ENCODE measurements at places on chromosomes 16 and 17.

DNA sequence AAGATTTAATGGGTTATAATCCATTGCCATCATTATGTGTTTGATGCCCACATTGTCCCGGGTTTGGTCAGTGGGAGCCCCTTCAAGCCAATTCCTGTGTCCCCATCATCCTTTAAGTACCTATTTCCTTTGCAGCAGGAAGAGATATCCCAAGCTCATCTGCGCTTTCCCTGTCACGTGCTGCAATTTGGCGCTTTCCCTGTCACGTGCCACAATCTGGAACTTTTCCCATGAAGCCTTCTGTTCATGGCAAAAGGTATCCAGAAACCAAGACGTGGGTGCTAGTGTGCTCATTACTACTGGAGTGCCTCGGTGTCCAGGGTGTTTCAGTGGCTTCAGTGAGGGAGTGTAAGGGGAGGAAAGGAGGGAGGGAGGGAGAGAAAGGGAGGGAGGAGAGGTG is 168.5 kb downstream of the NPIPB11 start:
- no peak for DNase-seq

DNA sequence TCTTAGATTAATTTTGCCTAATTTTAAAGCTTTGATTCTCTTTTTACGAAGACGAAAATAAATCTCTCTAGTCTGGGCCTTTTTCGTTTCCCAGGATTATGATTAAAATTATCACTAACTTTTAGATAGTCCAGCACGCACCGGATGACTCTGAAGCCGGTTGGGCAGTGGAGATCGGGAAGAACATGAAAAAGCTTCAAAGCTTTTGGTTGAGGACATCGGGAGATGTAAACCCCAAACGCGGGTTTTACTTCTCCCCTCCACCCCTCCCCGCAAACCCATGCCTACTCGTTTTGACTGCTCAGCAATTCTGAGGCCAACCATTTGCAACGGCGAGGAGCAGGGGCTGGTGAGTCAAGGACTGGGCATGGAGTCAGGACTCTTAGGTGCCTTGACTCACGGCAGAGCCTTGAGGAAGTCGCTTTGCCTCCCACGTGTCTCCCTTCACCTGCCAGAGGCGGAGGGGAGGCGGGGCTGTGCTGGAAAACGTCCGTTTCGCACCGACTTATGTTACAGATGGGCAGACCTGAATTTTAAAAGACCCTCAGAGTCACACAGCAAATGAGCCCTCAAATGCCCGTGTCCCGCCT is 989 bp upstream of the DUSP14 start:
- peak; percentile 57 for DNase-seq

- no peak for DNase-seq
These were observed 742 bp upstream of the SLC9A5 start for GRCh38 chr16:67248073-67248400.

DNA sequence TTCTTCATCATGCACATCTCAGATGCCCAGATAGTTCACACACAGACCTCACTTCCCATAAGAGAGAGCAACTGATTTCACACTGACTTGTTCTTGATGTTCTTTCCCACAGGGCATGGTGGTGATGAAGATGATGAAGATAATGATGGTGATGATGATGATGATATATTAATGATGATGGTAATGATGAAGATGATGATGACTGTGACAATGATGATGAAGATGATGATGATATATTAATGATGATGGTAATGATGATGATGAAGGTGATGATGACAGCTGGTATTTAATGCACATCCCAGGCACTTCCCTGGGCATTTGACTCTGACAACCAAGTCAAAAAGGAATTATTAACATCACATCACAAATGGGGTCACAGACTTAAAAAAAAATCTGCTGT is 225.2 kb downstream of the MAF start:
- no peak for DNase-seq

DNA sequence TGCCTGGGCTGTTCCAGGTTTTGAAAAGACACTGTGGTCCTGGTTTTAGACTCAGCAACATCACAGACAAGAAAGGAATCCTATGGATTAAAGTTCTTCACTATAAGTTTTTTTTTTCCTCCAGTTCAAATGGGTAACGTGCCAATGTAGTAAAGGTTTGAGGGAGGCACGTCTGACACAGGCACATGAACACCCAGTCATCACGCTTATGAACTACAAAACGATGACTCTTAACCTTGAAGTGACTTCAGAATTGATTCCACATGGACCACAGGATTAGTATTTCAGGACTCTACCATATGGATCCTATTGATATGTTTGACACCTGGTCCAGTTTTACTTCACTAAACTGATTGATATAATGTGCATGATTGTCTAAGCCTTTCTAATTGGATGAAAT is 2.3 kb downstream of the PRMT7 start:
- no peak for DNase-seq

DNA sequence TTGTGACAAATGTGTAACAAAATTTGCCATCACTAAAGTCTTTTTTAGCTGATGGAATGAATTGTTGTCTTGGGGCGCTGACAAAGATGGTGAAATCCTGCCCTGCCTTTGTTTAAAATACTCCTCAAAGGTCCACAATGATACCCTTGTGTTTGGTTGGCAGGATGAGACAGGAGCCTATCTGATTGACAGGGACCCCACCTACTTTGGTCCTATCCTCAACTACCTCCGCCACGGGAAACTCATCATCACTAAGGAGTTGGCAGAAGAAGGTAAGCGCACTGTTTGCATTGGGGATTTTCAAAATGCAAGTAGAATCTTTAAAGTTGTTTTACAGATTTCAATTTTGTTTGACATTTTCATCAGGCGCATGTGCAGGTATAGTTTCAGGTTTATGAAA is 2.0 kb downstream of the KCTD2 start:
- no peak for DNase-seq

DNA sequence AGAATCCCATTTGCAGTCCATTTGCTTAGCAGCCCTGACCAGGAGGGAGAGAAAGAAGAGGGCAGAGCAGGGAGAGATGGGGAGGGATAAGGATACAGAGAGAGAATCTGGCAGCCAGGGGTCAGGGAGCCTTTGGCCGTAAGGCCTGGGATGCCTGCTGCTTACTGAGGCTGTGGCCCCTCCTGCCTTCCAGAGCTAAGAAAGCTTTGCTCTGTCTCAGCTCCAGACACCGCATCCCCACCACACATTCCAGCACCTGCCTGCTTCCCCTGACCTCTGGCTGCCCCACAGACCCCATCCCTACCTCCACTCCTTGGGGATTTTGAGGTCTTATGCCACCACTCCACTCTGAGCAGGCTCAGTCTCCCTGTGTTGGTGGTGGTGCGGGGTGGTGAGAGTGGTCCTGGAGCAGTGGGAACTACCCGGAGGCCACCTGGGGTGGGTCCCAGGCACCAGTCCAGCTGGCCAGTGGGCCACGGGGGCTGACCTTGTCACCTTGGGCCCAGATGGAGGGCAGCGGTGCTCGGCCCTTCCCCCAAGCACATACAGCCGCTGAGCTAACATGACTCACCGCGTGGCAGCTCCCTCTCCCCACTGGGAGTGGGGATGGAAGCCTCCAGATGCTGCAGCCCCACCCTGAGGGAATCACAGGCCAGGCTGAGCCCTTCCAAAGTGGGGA is 58.3 kb downstream of the RAI1 start:
- DNase-seq: no peak

DNA sequence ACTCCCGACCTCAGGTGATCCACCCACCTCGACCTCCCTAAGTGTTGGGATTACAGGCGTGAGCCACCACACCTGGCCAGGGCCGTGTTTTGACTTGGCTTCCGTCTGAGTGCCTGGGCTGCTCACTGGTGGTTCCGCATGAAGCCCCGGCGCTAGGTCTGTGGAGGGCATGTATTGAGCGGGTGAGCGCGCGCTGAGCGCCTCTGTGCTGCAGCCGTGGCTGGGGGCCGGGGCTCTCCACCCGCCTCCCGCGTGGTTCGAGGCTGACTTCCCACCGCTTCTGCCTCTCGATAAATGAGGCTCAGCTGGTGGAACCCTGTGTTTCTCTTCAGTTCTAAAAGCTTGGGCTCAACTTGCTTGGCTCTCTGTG is 38.9 kb upstream of the ATP2A3 start:
- no peak for DNase-seq

DNA sequence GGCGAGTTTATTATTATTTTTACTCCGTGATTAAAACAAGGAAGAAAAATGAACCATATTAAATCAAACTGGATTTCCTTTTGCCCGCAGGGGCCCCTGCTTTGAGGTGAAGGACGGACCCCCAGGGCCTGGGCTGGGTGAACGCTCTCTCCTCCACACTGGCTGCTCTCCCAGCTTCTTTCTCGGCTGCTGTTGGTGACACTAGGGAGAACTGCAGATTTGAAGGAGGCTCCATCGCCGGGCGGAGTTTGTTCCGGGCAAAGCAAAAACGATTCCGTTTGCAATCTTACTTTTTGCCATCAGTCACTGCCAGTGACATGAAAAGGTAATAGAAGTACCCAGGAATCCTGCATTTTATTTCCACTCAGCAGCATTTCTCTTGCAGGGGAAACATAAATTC is 221.6 kb upstream of the SDK2 start:
- DNase-seq: no peak

GRCh38 chr17:67559381-67559966 is 158.3 kb upstream of the NOL11 start:
- DNase-seq: no peak

GRCh38 chr17:65550075-65550662 is 11.3 kb downstream of the AXIN2 start:
- no peak for DNase-seq

- no peak for DNase-seq
These were observed 168.6 kb upstream of the IRX3 start for GRCh38 chr16:54455030-54455725.

DNA sequence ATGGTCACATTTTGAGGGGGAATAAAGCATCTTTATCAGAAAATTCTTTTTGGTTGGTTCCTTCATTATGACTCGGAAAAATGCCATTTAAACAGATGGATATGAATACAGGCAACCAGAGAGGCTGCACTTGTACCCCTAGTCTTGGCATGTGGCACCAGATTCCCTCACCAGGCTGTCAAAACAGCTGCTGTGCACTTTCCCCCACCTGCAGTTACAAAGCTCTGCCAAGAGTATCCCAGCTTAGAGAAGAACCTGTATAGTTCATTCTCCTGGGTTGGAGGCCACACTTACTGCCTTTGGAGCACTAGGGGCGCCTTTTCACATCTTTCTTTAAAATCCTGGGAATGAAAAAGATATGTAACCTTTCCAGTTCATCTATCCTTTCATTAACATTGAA is 190.3 kb downstream of the KIF2B start:
- DNase-seq: no peak

- DNase-seq: no peak
These were observed 30.3 kb upstream of the STH start for GRCh38 chr17:45968732-45969131.

DNA sequence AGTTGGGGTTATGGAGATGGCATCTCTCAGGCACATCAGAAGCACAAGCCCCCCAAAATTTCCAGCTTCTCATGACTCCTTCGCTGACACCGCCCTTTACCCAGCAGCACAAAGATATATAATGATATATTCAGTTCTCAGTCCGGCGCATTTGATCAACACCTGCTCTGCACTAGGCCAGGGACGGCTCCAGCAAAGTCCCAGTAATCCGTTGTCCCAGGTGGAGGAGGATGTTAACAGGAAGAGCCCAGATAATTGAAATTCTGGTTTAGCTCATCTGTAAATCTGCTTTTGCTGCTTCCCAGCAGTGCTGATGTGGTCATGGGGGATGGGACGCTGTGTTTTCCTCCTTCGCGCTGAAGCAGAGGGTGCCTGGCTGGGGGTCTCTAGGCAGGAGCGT is 131.5 kb downstream of the OR1D5 start:
- no peak for DNase-seq

DNA sequence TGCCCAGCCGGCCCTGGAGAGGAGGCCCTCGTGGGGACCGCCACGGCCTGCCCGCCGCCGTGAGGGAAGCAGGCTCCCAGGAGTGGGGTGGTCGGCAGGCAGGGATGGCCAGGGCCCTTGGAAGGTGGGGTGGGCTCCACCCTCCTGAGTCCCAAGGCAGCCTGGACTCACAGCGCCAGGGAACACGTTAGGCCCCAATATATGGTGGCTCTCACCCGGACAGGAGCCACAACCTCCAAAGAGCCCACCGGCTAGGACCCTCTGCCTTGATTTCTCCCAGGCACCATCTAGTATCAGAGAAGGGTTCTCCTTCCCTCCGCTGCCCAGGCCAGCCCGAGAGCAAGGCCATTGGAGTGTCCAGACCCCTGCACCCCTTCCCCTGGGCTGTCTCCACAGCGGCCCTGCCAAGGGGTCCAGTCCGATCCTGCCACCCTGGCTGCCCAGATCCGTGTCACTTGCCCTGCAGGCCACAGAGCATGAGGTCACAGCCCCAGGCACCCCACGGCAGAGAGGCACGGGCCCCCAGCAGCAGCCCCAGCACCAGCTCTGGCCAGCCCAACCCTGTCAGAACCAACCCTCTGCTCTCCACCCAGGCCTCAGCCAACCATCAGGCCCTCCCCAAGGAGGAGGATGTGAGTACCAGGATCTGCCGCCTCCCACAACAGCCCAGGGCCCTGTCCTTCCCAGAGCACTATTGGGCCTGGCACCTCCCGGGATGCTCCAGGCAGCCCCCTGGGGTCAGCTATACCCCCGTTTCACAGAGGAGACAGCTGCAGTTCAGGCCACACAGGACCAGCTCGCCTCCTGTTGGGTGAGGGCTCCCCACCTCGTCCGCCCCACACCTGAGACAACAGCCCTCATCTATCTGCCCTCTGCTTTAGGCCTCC is 1.1 kb upstream of the AXIN1 start:
- DNase-seq: no peak

GRCh38 chr17:82001571-82002056 is 21.1 kb downstream of the CENPX start:
- DNase-seq: no peak

GRCh38 chr16:47254756-47255155 is 111.0 kb upstream of the NETO2 start:
- no peak for DNase-seq

- DNase-seq: no peak
These were observed 7.3 kb downstream of the DBNDD1 start for GRCh38 chr16:90011908-90012501.

- DNase-seq: no peak
These were observed 24.9 kb downstream of the HSD17B2 start for GRCh38 chr16:82059983-82060421.

DNA sequence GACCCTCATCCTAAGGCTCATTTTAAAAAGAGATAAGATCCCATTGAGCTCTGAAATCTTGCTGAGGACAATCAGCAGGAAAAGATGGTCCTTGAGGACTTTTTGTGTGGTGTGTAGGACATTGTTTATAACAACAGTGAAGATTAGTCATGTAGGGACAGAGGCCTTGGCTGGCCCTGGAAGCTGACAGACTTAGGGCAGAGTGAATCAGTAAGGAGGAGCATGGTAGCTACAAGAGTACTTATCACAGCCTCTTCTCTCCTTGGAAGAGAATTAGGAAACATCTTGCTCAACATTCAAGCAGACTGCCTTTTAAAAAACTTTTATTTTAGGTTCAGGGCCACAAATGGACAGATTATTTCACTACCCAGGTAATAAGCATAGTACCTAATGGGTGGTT is 665.9 kb upstream of the SALL1 start:
- DNase-seq: no peak

DNA sequence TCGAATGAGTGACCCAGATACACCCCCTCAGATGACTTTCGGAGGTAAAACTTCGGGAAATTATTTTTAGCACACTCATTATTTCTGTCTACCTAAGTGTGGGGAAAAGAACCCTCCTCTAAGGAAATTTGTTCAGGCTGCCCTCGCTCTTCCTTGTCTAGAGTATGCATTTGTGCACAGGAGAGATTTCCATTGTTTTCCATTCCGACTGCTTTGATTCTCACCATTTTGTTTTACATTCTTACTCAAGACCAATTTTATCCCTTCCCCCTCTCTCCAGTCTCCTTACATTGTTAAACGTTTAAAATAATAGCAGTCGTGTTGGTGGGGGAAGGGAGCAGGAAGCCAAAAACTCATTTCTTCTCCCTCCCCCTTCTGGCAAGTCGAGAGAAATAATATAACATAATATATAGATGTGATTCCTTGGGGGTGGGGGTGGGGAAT is 1.5 kb upstream of the CHD3 start:
- DNase-seq: no peak

All from CD4-positive, alpha-beta T cell treated with Interleukin-17A for 1 hour (primary cell).